ENCODE measurements at places on chromosomes 2 and 18.

- DNase-seq = no peak
Observed at GRCh38 chr2:224308272-224308911, 93.5 kb downstream of the FAM124B start.

GRCh38 chr2:86249579-86250391 lies 50.5 kb downstream of the MRPL35 start:
- no peak for DNase-seq

DNA sequence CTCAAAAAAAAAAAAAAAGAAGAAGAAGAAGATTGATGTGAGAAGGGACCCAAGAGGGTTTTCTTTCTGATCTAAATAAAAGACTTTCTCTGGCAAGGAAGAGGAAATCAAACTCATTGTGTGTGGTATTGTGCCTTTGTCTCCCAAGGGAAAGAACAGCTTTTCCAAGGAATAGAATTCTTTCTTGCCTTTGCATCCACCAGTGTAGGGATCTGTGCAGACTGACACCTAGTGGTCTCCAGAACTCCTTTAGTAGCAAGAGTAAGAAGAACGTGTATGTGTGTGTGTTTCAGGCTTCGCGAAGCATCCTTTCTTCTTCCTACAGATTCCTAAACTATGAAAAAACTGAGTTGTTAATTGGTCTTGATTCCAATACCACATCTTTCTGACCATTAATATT lies 33.5 kb upstream of the CRIM1 start:
- DNase-seq = no peak

- no peak for DNase-seq
Observed at GRCh38 chr2:229980431-229981184, 58.3 kb downstream of the FBXO36 start.

DNA sequence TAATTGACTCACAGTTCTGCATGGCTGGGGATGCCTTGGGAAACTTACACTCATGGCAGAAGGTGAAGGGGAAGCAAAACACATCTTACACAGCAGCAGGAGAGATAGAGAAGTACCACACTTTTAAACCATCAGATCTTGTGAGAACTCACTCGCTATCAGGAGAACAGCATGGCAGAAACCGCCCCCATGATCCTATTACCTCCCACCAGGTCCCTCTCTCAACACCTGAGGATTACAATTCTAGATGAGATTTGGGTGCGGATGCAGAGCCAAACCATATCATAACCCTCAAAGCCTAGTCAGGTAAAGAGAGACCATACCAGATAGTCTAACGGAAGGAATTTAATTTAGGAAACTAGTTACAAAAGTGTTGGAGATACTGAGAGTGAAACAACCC lies 182.6 kb upstream of the ACVR2A start:
- no peak for DNase-seq

GRCh38 chr2:224126003-224126402 lies 86.9 kb upstream of the SERPINE2 start:
- no peak for DNase-seq

GRCh38 chr18:62009521-62009920 lies 116.7 kb upstream of the RNF152 start:
- DNase-seq = no peak

DNA sequence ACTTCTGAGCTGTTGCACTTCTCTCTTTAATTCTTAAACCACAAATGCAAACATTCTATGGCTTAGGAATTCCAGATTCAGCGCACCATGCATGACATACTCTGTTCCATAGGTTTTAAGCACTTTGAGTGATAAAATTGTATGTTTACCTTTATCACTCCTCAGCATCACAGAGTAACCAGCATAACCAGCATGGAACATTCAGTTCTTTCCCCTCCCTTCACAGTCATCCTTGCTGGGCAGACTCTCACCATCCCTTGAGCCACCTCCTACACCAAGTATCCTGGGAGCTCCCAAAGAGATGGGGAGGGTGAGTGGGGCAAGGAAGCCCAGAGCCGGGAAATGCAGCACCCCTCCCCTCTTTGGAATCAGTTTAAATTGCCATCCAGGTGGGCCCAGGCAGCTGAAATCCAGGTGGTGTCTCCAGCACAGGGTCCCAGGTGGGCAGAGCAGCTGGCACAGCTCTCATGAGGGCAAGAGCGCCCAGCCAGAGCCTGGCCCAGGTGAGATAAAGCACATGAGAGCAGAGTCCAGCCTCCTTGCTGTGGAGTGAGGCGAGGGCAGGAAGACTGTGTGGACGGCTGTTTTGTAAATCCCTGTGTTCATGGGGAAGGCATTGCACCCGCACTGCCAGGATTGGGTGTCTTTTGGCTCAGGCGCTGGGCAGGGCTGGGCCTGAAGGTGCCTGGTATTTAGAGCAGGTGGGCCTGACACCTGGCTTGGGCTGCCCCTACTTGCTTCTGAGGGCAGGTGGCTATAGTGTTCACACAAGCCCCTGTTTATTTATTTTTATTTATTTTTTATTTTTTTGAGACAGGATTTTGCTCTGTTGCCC lies 36.8 kb downstream of the LAMA3 start:
- DNase-seq = no peak

GRCh38 chr2:178057179-178057680 lies 15.3 kb downstream of the PDE11A start:
- DNase-seq = no peak

- DNase-seq = no peak
Observed at GRCh38 chr2:218988164-218988563, 3.2 kb upstream of the FEV start.

GRCh38 chr18:48786455-48787202 lies 164.1 kb downstream of the SMAD7 start:
- no peak for DNase-seq

DNA sequence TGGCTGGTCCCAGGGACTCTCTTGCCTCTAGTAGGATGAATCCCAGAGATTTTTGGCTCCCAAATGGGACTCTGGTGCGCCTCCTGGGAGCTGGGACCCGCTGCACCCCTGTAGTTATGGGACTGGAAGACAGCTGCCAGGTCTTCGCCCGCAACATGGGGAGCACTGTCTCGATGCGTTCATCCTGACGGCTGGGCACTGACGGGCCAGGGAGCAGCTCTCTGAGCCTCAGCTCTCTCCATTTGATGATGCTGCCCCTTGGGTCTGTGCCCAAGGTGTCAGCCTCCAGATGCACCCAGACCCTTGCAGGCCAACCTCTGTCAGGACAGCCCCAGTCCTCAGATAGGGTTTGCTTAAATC lies 9.3 kb upstream of the ARMC9 start:
- DNase-seq = no peak

GRCh38 chr2:112881217-112881985 lies 29.6 kb upstream of the IL37 start:
- DNase-seq = no peak

DNA sequence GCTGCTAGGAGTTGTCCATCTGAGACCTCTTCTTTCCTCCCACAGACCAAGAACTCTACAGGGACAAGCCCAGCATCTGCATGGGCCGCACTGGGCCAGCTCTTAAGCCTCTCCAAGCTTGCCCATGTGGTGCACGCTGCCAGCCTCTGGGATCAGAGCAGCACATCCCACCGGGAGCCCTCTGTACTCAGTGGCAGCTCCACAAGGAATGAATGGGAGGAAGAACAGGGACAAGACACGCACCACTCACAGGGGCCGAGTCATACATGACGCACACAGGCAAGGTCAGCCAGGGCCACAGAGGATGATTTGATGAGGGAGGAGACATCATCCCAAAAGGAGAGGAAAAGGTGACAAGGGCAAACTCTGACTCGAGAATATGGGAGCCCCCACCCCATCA lies 268.3 kb downstream of the KLHL29 start:
- DNase-seq = no peak

DNA sequence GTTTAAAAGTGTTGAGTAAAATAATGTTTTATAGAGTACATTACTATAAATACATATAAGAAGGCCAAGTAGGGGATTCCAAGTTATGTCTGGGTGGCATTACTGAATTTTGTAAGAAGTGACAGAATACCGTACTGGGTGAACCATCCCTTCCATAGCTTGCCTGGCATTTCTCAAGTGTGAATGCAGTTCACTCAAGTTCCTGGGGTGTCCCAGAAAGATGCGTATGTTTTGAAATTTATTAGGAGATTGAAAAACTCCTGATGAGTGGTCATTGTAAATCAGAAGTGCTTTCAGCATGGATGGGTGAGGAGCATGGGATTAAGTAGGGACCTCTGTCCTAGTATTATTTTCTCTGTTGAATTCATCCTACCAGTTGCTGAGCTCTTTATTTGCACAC lies 103.2 kb downstream of the VAPA start:
- DNase-seq = no peak

DNA sequence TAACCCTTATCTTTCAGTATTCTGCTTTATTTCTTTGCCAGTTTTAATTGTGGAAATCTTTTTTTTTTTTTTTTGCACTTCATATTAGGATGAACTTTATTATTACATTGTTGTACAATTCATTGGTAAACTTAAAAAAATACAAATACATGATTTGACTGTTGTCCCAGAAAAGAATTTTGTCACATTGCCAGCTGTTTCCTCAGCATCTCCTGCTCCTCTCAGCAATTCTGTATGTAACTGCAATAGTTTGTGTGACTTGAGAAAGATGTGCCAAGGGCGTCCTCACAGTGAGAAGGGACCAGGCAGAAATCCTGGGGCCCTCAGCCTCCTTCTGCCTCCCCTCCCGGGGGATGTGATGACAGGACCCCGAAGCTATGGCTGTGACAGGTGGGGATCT lies 254.4 kb downstream of the NBAS start:
- DNase-seq = no peak

DNA sequence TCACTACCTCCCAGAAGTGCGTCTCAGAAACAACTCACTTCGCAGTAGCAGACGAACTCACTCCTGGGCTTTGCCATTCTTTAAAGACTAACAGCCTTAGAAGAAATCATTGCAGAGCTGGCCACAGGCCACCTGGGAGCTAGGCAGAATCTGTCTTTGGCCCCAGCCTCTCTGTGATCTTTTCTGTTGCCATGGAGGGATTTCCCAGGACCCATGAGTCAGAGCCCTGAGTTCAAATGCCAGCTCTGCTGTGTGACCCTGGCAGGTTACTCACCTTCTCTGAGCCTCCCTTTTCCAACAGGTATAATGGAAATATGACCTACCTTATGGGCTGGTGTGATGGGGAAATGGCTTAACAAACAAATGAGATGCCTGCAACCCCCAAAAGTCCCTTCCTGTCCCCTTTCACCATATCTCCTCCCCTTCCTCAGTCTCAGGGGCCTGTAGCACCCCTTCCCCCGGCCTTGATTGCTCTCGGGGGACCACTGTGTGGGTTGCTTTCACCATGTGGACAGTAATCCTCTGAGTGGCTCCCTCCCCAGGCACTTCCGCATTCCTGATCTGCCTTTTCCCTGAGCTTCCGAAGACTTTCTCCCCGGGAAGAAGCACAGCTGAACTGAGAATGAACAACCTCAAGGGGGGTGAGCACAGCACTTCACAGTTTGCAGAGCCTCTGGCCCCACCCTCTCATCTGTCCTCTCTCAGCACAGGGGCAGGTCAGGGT lies 34.0 kb upstream of the SLC66A3 start:
- no peak for DNase-seq

GRCh38 chr2:101419096-101419663 lies 31.9 kb upstream of the CREG2 start:
- DNase-seq = peak; percentile 25

DNA sequence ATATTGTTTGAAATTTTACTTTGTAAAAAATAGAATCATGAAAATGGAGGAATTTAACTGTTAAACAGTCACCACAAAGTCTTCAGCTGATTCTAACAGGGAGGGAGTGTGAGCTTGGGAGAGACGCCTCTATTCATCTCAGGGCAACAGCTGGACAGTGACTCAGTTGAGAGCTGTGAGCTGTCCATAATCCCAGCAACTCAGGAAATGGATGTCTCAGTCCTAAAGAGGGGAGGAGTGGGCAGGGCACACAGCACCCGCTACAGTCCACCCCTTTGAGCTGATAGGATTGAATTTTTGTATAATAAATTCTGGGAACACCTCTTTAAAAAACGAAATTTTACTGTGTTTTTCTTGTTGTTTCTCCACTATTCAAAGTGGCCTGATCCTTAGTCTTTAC lies 255.1 kb upstream of the THUMPD2 start:
- DNase-seq = no peak

DNA sequence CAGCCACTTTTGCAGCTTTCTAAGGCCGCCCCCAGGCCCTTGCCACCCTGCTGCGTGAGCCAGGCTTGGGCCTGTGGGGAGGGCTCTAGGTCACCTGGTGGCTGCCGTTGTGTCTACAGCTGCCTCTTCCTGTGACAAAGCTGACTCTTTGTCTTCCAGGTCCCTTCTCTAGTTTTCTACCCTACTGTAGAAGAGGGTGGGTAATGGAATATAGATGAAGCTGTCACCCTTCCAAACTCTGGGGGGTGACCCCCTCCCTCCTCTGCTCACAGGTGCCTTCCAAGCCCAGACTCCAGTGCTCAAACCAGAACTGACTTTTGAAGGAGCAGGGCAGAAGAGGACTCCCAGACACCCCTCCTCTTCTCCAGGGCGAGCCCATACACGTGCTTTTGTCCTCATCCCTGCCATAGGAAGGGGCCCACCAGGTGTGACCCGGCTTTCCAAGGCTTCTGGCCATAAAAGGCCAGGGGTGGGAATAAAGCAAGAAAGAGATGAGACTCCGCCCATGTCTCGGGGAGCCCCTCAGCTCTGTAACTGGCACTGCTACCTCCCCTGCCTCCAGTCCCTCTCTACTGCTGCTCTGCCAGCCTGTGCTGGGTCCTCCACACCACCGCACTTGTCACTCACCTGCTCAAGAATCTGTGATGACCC lies 17.9 kb upstream of the SDC1 start:
- DNase-seq = no peak

DNA sequence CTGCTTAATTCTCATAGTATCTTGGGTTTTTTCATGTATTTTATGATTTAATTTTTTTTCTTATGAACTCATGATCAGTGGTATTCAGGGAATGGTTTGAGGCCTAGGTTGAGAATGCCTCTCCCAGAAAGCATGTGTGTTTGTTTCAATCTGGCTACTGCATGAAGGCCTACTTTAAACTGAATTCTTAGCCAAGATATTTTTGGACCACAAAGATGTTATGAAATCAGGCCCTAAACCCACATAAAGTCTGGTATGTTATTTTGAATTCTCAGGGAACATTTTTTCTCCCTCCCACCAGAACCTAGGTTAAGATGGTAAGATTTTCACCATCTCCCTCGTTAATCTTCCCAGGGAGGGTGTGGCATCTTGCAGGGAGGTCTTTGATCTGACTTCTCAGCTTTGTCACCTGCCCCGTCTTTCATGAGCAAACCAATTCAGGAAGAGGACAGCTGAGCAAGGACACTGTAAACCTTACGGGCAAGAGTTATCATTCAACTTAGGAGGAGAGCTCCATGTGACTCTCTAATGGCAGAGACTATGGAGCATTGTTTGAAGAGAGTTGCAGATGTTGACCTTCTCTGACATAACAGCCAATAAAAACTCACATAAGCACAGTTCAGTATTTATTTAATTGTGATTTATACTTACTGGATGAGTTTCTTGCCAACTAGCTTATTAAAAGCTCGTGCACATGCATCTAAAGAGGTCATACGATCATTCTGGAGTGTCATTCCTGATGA lies 21.3 kb upstream of the ACKR3 start:
- no peak for DNase-seq

All from stimulated activated CD4-positive, alpha-beta T cell treated with anti-CD3 and anti-CD28 coated beads, TNF-alpha, amount 100 ng/mL, for 48 hours (primary cell).